ENCODE measurements at places on chromosomes 6 and 20.

- no peak for DNase-seq
Measured at GRCh38 chr6:50724381-50725124, 11.2 kb downstream of the TFAP2D start.

- DNase-seq: no peak
Measured at GRCh38 chr6:47567586-47567985, 90.0 kb downstream of the CD2AP start.

DNA sequence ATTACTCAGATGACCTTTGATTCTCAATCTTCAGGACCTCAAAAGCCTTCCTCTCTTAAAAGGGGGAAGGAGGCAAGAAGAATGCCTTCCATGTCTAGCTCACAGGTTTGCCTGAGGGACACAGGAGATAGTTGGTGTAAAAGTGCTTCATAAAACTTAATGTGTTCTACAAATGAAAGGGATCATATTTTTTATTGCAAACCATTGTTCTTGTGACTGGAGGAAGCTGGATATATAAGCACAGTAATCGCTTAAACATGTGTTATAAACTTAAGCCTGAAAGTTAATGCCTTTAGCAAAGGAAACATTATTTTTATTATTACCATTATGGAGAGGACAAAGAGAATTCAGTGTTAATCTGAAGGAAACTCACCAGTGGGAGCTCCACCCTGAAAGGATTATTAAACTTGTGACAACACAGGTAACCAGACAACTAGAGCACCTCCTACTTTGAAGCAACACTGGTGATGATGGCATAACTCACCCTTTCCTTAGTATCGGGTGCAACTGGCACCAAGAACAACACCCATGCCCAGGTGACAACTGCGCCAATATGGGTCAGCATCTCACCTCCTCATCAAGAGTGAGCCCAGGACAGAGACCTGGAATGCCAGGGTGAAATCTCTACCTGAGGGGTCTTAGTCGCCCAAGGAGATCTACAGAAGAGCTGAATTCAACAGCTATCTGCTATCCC lies 288.7 kb upstream of the PRDM1 start:
- DNase-seq: no peak

- no peak for DNase-seq
Measured at GRCh38 chr6:165890404-165890735, 227.3 kb upstream of the PDE10A start.
